Stimulated activated CD4-positive, alpha-beta T cell treated with anti-CD3 and anti-CD28 coated beads, Interleukin-2, amount 100 ng/mL, for 24 hours (primary cell): ENCODE measurements at places on chromosomes 11 and 22.

GRCh38 chr11:63240098-63240497 lies 3.3 kb downstream of the SLC22A25 start:
- DNase-seq, result no peak

- DNase-seq, result no peak
Observed at GRCh38 chr11:100866453-100866852, 179.4 kb downstream of the ARHGAP42 start.

- no peak for DNase-seq
Observed at GRCh38 chr11:2258501-2259465, 11.6 kb downstream of the ASCL2 start.

DNA sequence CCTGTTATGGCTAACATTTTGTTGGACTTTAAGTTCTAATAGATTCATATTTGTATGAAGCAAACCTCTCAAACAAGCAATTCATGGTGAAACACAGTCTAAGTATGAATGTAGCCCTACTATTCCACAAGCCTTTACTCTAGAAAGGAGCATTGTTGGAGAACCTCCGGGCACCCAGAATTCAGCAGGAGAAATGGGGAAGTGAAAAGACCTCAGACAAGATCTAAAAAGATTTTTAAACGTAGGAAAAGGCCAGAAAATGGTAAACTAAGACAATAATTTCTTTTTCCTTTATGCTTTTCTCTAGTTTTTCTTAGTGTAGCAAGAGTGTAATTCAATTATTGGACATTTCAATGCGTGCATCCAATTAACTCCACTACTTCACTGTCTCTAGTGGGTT lies 426.4 kb downstream of the INSC start:
- no peak for DNase-seq

DNA sequence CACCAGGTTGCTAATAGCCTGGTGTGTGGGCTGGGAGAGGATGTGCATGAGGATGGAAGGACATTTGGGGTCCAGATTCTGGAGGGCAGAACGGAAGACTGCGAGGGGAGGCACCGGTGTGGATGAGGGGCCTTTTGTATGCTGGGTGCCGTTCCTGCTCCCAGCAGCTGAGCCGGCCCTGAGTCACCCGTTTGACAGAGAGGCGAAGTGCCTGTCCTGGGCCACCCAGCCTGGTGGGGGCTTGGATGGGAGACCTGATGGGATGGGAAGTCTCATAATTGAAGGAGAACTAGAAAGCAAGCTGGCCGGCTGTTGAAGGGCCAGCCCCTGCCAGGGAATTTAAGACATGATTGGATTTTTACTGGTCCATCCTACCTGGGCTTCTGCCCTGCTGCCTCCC lies 10.8 kb downstream of the CACNA1I start:
- no peak for DNase-seq

DNA sequence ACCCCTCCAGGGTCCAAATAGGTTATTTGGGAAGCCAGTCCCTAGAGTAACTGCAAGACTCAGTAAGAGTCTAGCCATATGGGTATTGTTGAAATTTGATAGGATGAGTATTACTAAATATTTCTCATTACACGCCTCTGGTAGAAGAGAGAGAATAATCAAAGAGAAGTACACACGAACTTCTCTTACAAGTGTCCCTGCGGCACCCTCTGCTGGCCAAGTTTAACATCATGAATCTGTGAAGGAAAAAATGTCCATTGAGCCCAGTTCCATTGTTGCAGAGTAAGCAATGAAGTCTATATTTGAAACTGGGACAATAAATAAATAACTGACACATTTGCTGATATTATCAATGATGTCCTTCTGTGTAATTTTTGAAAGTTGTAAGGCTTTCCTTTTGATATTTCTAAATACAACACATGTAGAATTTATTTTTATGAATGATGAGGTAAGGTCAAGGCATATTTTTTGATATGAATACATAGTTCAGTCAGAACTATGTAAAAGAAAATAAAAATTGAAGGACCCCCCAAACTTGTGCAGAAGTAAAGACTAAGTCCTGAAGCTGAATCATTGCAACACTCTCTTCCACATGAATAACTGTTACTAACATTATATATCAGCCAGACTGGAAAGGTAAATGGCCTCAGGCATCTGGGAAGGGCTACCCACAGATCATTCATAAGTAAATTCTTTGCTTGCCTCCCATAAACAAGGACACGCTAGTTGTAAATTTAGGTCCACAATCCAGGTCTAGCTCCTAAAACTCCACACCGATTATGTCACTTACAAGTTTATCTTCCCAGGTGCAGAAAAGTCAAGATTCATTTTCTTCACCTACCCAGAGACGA lies 10.0 kb downstream of the OR51L1 start:
- DNase-seq, result no peak

DNA sequence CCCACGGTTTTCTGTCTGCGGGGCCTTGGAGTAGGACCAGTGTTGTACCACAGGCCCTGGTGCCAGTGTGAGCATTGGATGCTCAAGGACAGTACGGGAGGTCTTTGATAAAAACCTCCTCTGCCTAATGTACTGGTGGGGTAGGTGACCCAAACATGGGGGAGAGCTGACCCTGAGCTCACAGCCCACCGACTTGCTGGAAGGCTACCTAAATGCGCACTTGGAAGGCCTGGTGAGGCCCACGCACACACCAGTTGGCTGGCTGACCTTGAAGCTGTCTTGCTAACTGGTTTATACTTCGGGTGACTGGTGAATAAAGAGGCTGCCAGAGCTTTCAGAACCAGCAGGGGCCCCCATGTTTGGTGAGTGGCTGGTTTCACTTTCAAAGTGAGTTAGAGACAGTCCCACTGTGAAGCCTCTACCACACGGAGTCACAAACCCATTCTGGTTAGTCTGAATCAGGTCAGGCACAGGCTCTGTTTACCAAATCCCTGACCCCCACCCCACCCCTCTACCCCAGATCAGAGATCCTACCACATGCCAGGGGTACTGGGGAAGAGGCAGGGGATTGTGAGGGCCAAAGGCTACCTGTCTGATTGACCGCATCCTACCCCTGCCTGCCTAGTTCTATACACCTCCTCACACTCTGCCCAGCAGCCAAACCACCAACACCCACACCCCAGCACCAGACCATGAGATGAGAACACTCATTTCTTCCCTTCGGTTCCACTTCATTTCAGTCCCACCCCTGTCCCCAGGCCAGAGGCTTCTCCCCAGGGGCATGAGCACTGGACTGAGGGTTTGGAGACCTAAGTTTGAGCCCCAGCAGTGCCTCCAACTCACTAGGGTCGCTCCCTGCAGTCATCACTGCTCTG lies 12.7 kb upstream of the IL2RB start:
- peak; percentile 81 for DNase-seq

DNA sequence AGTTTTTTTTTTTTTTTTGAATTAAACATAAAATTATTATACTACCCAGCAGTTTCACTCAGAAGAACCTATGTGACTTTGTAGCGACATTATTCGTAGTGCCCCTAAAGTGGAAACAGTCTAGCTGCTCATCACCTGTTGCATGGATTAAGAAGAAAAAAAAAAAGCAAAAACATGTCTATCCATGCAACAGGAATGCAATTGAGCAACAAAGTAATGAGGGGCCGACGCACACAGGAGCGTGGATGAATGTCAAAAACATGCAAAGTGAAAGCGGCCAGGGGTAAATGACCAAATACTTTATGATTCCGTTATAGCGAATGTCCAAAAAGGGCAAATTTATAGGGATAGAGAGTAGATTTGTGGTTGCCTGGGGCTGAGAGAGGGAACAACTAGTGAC lies 16.3 kb downstream of the MYO18B start:
- DNase-seq, result no peak

GRCh38 chr11:66600631-66601233 lies 7.7 kb downstream of the CCS start:
- no peak for DNase-seq

DNA sequence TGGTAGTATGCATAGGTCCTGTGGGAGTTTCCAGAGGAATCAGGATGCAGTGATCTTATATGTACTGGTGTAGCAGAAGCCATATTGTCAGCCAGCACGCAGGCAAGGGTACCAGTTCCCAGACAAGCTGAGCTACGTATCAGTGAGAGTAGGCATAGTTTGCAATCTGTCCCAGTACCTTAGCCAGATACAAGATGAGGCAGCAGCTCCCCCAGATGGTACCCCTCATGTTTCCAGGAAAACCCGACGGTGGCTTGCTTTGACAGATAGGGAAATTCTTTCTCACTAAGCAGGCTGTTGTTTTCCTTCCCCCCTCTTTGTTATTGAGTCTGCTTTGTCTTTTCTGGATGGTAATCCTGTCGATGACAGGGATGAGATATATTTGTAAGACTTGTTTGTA lies 109.7 kb upstream of the RRM1 start:
- DNase-seq, result peak; percentile 20

DNA sequence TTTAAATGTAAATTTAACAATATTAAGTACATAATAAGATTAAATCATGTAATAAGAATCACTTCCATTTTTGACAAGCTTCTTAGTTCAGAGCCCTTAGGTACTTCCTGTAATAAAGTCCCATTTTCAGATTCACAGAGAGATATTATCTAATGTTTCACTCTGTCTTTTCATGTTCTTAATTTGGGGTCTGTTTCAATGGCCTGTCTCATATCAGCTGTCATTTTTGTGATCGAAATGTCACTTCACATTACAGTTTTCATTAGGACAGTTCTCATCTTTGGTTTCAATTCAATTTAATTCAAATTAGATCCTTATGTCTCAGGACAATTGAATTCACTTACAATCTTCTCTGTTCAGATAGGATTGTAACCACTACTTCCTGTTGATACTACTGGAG lies 22.6 kb upstream of the OLFML1 start:
- DNase-seq, result no peak

DNA sequence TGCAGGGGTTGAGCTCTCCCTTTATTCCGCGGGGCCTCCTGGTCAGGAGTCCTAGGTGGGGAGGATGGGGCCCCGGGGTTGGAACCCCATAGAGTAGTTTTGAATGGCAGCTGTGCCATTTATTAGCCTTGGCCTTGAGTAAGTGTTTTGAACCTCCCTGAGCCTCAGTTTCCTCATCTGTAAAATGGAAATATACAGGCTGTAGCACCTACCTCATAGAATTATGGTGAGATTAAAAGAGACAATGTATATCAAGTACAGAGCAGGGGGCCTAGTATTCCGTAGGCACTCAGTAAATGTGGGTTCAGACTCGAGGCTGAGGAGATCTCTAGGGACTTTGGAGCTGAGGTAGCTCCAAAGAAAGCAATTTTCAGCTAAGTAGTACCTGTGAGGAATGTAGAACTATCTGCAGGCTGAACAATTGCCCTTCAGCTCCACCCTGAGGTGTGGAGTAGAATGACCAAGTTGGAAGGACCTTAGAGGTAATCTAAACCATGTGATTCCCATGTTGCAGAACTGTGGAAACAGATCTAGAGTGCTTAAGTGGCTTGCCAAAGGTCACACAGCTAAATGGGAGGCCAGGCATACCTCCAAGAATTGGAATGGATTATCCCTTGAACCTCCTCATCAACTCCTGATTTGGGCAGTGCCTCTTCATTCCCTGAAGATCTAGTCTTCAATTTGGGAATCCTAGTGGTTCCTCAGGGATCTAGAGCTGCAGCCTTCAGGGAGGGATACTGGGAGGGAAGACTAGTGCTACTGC lies 682 bp downstream of the PGAP2 start:
- no peak for DNase-seq

DNA sequence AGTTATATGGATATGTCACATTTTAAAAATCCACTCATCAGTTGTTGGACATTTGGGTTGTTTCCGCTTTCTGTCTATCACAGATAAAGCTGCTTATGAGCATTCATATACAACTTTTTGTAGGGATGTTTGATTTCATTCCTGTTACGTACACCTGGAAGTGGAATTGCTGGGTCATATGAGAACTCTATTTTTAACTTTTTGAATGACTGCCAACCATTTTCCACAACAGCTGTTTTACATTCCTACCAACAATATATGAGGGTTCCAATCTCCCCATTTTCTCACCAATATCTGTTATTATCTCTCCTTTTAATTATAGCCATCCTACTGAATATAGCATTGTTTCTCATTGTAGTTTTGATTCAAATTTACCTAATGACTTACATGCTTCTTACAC lies 172.0 kb downstream of the UVRAG start:
- no peak for DNase-seq

DNA sequence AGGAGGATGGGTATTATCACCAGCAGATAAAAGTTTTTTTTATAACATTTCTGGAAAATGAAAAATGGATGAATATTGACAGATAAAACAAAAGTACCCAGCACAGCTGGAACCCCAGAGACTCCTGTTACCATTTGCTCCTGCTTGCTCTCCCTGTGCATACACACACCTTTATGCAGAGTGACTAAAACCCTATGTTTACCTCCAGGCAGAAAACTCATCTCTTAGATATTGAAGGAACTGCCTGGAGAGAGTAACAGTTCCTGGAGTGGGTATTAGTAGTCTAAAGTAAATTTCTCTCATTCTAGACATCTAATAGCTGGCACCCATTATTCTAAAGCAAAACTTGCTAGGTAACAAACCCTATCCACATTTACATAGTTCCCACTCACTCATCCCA lies 38.0 kb downstream of the CYP2R1 start:
- no peak for DNase-seq

DNA sequence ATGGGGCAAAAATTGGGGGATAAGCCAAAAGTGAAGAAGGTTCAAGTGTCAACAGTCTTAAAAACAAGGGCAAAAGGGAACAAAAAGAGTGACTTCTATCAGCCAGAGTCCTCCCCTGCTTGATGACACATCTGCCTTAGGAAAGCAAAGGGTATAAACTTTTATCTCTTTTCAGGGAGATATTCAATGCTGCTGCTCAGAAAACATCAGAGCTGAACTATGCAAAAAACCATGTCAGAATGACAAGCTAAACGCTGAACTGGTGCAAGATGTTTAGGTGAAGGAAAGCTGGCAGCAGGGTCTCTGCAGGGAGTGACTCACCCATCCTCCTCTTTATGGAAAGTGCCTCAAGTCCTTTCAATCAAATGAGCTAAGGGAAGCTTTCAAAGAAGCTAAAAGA lies 24.7 kb downstream of the ALG9 start:
- DNase-seq, result no peak

GRCh38 chr11:119594639-119595249 lies 134.3 kb downstream of the NECTIN1 start:
- no peak for DNase-seq

DNA sequence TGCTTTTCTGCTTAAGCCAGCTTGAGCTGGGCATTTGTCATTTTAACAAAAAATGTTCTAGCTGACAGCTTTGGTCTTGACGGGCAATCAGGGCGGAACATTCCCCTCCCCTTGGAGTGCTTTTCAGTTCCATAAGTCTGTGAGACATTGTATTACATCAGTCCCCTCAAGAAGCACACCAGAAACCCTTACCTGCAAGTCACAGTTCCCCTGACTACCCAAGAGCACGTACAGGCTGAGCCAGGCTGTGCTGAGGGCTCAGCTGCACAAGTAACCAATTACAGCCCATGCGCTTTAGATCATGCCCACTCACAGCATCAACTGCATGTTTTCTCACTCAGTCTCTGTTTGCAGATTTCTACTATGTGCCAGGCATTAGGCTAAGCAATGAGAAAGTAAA lies 19.1 kb downstream of the HIRA start:
- DNase-seq, result no peak
